ENCODE measurements at places on chromosomes 4 and X. TPM values are rescaled to one million over a fixed set of nuclear protein-coding genes. Genes with fewer than 3 reads are reported as not detected.

Gene TSPAN5
- total RNA-seq = 3.0 TPM

Gene OTUD4
- 19.2 TPM for total RNA-seq

Gene GLRB
- 14.7 TPM for total RNA-seq

Gene PROM1
- 0.27 TPM for total RNA-seq

Gene NAP1L3
- 5.3 TPM for total RNA-seq

Gene RAI2
- total RNA-seq = not detected

Gene ZNF81
- 6.5 TPM for total RNA-seq

Gene LRRC66
- total RNA-seq = 0.12 TPM

Gene MAPK10
- total RNA-seq = 0.10 TPM

Gene GYPE
- 1.3 TPM for total RNA-seq

Gene CFAP47
- total RNA-seq = 0.15 TPM

Gene P2RY10
- total RNA-seq = not detected

Gene GRIA2
- total RNA-seq = not detected

Gene XAGE1B
- total RNA-seq = not detected

Gene SATL1
- 0.17 TPM for total RNA-seq

Gene PRDM8
- 10.2 TPM for total RNA-seq

Gene TCEAL5
- total RNA-seq = not detected

Gene PDLIM3
- total RNA-seq = 7.8 TPM

Gene CXorf66
- total RNA-seq = not detected

Gene CDKL2
- 1.1 TPM for total RNA-seq

Gene GRIA3
- total RNA-seq = not detected

Gene PPEF1
- total RNA-seq = 2.6 TPM

Gene ADH1A
- total RNA-seq = not detected

Gene OPN1MW3
- not detected for total RNA-seq

Gene CSAG2
- not detected for total RNA-seq

Gene WDR17
- total RNA-seq = 9.1 TPM

Gene POF1B
- 11.9 TPM for total RNA-seq

Gene HSFX3
- total RNA-seq = not detected

Gene PABPC1L2B
- not detected for total RNA-seq

Gene NMU
- 4.9 TPM for total RNA-seq

Gene ANOS1
- not detected for total RNA-seq

Gene FHDC1
- total RNA-seq = 3.8 TPM

Gene N4BP2
- 8.8 TPM for total RNA-seq

Gene CTAG2
- not detected for total RNA-seq

Gene MAOB
- total RNA-seq = not detected

Gene GAGE12J
- not detected for total RNA-seq

Gene ARR3
- total RNA-seq = not detected

Gene CITED1
- total RNA-seq = not detected

Gene APBB2
- total RNA-seq = 32.2 TPM

Gene SH3BGRL
- 77.1 TPM for total RNA-seq

Gene CYSLTR1
- not detected for total RNA-seq

Gene CT45A3
- total RNA-seq = not detected

Gene SMARCAD1
- total RNA-seq = 45.3 TPM

Gene NPNT
- 0.12 TPM for total RNA-seq

Gene SMR3B
- not detected for total RNA-seq

Gene TMEM154
- 3.5 TPM for total RNA-seq

Gene FDCSP
- not detected for total RNA-seq

Gene F9
- not detected for total RNA-seq

Gene GNRHR
- total RNA-seq = not detected

Gene OTC
- not detected for total RNA-seq

Gene AADAT
- total RNA-seq = 14.5 TPM

Gene PRR32
- total RNA-seq = not detected

Gene SCRG1
- not detected for total RNA-seq

Gene SPANXA1
- not detected for total RNA-seq
